ENCODE measurements at places on chromosomes 7 and 10.

DNA sequence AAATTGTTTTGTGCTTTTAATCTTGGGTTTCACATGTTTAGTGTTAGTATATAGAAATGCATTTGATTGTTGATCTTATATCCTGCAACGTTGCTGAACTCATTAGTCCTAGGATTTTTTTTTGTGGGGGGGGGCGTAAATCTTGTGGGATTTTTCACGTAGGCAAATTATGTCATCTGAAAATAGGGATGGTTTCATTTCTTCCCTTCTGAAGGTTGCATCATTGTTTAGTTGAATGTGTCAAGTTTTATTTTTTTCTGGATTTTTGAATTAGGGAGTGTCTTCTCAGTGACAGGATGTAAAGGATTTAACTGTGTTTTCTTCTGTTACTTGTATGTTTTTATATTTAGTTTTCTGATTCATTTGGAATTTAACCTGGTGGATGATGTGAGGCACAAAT, 26.7 kb downstream of the MKLN1 start:
- no peak for DNase-seq

DNA sequence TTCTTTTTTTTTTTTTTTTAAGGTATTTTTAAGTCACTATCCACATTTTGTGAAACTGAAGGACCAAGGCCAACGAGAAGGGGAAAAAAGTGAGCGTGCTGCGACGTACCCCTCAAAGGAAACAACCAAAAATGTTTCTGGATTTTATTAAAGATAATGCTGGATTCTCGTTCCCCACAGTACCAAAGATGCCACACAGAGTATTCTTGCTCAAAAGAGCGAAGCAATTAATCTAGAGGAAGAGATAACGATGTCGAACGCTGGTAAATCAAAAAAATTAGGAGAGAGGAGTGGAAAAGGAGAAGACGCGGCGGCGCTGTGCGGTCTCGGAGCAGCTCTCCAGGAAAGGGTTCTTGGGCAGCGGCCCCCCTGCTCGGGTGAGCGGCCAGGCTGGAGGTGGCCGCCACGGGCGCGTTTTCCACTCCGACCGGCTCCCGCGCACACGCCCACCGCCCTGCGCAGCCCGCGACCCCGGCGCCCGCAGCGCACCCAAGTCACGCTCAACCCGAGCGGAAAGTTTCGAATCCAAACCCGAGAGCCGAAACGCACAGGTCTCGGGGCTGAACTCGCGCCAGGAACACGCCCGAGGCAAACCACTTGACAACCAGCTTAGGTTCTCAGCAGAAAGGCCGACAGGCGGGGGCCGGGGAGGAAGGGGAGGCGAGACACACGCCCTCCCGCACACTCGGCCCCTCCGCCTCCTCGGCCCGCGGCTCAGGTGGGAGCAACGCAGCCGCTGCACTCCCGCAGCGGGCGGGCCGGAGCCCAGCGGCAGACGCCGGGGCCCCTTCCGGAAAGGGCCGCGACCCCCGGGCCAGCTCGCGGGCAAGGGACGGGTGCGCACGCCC, 989 bp downstream of the SRPK2 start:
- peak; percentile 76 for DNase-seq

GRCh38 chr7:158265743-158266080, 321.9 kb downstream of the PTPRN2 start:
- no peak for DNase-seq

- DNase-seq = peak; percentile 75
Measured at GRCh38 chr7:43954524-43955228, 28.4 kb downstream of the UBE2D4 start.

DNA sequence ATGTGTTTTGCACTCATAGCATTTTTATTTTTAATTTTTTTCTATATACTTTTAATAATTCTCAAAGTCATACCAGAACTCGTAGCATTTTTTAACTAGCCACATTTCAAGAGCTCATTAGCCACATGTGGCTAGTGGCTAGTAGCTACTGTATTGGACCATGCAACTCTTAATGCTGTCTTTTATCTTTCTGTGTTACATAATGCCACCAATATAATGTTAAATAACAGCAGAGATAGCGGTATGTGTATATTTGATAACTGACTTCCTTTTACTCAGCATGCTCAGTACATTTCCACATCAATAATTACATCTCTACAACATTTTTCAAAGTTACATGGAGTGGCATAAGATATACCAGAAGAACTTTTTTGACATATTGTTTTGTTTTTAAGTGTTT, 91.4 kb downstream of the CDK13 start:
- DNase-seq = no peak

GRCh38 chr10:69364232-69364940, 52.3 kb downstream of the TACR2 start:
- no peak for DNase-seq

DNA sequence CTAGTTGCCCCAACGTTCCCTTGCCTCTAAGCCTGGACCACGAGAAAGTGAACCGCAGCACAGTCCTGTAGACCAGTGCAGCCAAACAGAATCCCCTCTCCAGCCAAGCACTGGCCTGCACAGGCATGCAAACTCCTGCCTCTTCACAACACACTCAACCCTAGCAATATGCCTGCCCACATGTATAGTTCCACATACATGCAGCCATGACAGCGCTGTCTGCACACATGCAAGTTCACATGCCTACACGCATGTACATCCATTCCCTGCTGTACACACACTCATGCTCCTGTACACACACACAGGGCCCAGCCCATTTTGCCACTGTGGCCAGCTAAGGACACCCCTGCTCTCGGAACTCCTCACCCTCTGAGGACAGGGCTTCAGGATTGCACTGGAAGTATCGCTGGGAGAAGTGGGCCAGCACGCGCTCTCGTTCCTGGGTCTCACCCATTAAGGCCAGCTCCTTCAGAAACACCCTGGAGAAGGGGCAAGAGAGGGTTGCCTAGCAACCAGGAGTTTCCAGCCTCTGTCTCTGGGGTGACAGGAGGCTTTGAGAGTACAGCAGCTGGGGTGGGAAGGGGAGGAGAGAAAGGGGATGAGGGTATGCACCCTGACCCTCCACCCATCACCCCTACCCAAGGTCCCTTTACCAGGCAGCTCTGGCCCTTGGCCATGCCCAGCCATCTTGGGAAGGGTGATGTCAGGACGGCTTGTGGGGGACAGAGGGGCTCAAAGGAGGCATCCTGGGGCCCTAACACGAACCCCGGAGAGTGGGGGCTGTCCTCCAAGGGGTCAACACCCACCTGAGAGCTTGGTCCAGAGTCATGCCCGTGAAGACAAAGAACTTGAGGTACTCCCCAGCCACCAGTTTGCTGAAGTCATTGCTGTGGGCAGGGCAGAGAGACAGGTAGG, 7.0 kb downstream of the PSD start:
- no peak for DNase-seq

GRCh38 chr7:47291461-47292081, 290.3 kb downstream of the TNS3 start:
- DNase-seq = peak; percentile 78

- no peak for DNase-seq
Measured at GRCh38 chr7:39609113-39609934, 14.0 kb upstream of the RALA start.

GRCh38 chr7:44104860-44105771, 971 bp downstream of the AEBP1 start:
- no peak for DNase-seq

- no peak for DNase-seq
Measured at GRCh38 chr7:97317575-97317974, 200.1 kb downstream of the SDHAF3 start.

- DNase-seq = no peak
Measured at GRCh38 chr7:2980401-2981102, 63.1 kb downstream of the CARD11 start.

DNA sequence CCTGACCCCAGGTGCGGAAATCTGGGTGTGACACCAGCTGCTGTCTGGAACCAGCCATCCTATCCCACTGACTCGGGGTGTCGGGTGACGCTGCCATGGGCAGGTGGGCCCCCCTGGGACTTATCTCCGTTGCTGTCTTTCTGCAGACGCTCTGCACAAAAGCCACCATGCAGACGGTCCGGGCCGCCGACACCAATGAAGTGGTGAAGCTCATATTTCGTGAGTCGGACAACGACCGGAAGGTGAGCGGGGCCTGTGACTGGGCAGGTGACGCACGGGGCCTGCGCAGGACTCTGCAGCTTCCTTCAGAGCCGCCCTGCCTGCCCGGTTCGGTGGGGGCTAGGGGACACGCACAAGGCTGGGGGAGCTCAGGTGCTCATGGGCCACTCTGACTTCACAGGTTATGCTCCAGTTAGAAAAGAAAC, 36.6 kb downstream of the NKX6-2 start:
- DNase-seq = no peak

GRCh38 chr7:77184990-77185389, 14.6 kb downstream of the FGL2 start:
- DNase-seq = no peak

GRCh38 chr10:34121781-34122622, 693.1 kb downstream of the PARD3 start:
- no peak for DNase-seq

GRCh38 chr10:90947030-90947960, 26.4 kb upstream of the ANKRD1 start:
- DNase-seq = no peak

DNA sequence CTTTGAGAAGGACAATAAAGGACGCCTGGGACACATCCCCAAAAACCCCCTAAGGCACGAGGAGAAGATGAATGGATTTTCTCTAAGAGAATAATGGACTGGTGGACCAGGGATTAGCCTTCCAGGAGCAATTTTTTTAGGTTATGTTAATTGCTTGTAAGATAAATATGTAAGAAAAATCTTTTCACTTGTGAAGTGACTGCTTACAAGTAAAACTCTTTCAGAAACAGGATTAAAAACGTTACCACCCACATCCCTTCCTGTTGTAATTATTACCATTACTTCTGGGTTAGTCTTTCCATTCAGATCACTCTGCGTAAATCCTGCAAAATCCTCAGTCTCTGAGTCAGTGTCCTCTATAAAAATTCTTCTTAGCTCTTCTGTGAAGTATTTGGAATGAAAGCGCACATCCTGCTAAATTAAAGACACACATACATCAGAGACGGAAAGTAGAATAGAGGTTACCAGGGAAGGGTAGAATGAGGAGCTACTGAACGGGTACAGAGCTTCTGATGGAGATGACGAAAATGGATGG, 34.3 kb downstream of the CDCA7L start:
- DNase-seq = no peak

GRCh38 chr10:60967260-60967659, 23.3 kb upstream of the RHOBTB1 start:
- no peak for DNase-seq

GRCh38 chr10:49307921-49308320, 9.0 kb downstream of the C10orf71 start:
- DNase-seq = no peak

DNA sequence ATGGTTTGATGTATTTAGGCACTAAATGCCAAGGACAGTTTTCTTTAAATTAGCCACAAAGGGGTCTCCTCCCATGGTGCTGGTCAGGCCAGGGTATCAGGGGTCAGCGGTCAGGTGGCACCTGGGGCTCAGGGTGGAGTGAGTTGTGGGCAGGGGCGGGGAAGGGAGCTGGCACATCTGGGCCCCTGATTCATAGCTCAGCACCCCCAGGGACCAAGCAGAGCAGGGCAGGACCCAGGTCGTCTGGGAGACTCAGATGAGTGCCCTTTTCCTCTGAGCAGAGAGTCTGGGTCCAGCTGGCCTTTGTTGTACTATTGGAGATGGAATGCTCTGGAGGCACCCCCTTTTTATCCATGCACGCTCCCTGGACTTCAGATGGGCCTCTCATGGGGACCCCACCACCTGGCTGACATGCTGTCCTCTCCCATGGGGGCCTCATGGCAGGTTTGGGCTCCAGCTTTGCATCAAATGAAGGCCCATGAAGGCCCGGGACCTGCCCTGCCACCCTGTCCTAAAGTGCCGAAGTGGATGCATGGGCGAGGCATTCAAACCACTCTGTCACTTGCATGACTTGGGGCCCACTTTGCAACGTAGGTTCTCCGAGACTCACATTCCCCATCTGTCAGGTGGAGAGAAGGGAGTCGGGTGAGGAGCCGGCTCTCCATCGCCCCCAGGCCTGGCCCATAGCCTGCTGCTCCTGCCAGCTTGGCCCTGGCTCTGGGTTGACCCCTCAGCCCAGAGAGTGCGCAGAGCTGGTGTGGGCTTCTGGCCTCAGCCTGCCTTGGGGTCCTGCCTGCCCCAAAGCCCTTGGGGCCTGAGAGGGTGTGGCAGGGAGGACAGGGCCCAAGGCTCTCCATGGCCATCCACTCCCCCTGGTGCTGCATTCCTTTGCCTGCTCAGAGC, 66.4 kb downstream of the RAMP3 start:
- DNase-seq = no peak

- no peak for DNase-seq
Measured at GRCh38 chr7:90777465-90777864, 181.3 kb downstream of the CDK14 start.

DNA sequence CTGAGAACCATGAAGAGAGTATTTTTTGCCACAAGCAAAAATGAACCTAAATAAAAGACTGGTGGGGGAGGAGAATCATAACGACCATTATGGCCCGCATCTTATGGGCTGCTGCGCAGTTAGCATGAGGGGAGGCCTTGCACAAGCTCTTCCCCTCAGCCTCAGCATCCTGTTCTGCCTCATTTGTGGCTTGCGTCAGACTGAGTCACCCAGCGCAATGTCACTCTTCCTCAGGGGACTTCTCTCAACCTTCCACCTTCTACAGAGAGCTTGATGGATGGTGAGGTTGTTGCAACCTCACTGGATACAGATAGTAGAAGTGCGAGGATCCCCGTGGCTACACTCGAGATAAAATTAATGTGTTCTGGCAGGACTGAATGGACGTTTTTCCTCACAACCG, 16.8 kb upstream of the GPR15LG start:
- DNase-seq = no peak

GRCh38 chr10:65827359-65827758, 1098.5 kb upstream of the LRRTM3 start:
- DNase-seq = no peak

DNA sequence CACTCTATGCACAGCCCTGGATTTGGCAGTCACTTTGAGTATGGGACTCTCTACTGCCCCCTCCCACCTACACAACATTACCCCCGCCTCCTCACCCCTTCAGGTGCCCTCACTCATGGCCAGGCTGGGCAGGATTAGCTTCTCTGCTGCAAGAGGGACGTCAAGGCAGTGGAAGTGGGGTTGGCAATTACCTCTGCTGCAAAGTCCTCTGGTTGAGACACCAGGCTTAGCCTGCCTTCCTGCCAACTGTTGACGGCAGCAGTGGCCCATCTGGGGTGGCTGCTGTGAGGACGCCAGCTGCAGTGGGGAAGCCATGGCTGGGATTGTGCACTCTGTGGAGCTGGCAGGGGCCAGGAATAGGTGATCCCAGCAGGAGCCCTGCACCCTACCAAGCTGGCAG, 26.7 kb downstream of the SVIL start:
- DNase-seq = no peak
